ENCODE measurements at places on chromosomes 3 and 15.
A peak's percentile ranks its signal among the peaks of the same experiment; 100 is the strongest.

DNA sequence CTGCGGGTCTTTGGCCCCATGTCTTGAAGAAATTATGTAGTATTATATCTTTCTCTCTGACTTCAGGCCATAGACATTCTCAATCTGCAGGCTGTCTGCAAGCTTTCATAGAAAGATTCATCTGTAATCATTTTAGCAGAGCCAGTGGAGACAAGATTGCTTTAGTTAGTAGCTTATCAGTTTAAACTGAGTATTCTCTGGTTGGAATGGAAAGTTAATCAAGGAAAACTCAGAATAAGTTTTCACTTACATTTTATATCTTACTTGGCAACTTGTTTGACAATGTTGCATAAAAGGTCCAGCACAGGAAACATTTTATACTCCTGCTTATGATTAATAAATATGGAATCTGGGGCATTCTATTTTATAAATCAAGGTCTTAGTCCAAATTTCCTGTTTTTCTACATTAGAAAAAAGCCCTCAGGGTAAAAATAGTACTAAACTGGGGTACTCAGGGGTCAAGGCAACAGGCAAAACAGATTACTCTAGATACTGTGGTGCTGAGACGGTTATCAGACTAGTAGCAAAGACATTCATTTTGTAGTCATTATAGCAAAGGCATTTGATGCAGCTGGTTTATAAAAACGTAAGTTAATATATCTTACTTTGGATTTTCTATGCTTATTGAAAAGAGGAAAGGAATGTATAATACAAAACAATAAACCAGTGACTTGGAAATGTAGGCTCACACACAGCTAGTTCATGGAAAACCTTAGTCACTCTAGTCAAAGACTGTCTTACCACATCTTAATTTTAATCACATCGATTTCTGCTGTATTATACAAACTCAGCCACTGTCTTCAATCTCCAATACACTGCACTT is 45.2 kb upstream of the FILIP1L start:
- DNase-seq = no peak

GRCh38 chr3:175057401-175057800 is 198.3 kb downstream of the NAALADL2 start:
- no peak for DNase-seq

DNA sequence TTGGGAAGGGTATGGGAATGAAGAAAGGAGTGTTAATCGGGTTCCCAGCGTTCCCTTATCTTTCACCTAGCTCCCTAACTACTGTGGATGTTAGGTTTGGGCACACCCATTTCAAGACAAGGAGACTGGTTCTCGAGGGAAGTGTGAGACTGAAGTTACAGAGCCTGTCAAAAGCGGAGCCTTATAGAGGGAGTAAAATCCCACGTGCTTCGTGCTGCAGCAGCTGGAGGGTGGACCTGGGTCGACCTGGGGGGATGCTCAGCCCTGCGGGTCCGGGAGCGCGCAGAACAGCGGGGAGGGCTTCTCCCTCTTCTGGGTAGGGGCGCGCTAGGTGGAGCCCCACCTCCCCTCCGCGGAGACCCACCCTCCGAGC is 314 bp upstream of the TMED3 start:
- DNase-seq = peak; percentile 41

- DNase-seq = no peak
Measured at GRCh38 chr3:20334842-20335241, 148.8 kb upstream of the SGO1 start.

DNA sequence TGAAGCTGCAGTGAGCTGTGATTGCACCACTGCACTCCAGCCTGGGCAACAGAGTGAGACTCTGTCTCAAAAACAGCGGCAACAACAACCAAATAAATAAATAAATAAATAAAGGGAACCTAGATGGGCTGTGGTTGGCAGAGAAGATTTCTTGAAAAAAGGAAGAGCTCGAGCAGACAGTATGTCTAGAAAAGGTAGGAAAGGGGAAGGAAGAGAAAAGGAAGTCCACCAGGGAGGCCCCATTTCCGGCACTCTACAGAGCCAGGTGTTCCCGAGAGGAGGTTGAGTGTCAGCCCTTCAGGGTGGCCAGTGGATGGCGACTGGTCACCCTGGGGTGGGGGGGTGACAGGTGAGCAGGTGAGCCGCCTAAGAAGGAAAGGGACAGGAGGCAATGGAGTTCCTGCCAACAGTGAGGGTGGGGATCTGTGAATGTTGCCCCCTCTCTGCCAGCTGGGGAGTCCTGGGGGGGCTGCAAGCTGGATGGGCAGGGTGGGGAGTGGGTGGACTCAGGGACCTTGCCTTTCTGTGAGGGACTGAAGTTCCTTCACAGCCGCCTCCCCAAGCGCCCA is 14.8 kb downstream of the PAQR5 start:
- DNase-seq = peak; percentile 37

- DNase-seq = no peak
Measured at GRCh38 chr3:33954956-33955355, 156.5 kb downstream of the PDCD6IP start.

- DNase-seq = no peak
Measured at GRCh38 chr3:37703626-37704025, 158.1 kb upstream of the CTDSPL start.

DNA sequence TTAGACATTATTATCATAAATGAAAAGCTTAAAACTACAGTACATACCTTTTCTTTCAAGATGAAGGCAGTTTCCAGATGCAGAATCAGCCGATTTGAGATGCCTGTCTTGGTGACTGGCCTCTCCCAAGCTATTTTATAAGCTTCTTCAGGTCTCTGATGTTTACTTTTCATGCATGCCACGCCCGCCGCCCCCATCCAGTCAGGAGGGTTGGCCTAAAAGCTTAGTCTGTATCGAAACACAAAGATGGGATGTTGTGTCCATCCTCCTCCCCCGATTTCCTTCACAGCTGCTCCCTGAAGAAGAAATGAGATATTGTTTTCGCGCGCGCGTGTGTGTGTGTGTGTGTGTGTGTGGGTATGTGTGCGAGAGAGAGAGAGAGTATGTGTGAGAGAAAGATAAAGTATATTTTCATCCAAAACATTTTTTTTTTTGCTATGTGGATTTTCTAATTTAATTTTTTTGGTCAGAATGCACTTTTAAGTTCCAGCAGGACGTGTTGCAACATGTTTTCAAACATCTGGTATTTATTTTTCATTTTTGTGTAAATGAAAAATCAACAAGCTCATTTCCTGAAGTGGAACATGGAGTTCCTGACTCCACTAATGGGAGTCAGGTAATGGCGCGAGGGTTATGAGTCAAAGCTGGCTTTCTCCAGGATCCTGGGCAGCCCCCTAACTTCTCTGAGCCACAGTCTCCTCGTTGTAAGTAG is at the start of gene APOD:
APOD (minus strand) TSS at position 110 of the 712 bp plus-strand sequence. CDS start 4,479 bp downstream, outside the sequence.
- DNase-seq = no peak

- DNase-seq = peak; percentile 5
Measured at GRCh38 chr15:101723171-101723873, 951 bp downstream of the TARS3 start.

DNA sequence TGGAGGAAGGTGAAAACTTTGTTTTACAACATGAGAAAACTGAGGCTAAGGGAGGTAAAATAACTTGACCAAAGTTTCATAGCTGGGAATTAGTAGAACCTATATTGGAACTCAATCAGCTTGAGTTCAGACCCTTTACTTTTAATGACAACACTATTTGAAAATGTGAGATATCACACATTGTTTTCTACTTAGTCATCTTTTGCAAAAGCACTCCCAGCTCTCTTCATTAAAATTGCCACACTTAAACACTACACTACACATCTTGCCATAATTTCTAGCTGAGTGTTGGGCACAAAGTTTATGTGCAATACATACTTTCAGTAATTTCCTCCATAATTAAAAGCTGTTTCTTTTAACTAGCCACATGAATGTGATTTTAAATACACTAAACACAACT is 230.4 kb upstream of the DCBLD2 start:
- no peak for DNase-seq

DNA sequence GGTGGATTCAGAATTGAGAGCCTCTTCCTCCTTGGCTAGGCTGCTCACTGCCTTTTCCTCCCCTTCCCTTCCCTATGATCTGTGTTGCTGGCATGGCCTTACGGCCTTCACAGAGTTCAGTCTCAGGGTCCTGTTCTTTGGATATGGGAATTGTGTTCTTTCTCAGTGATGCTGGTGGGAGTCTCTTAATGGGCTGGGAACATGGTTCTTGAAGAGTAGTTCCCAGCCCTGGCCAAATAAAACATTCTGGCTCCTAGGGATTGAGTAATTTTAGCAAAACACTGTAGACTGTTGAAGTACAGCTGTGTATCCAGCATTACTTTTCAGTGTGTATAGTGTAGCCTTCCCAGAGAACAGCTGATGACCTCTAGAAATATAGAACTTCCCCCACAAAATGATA is 22.6 kb upstream of the FILIP1L start:
- no peak for DNase-seq

GRCh38 chr3:188557235-188557634 is 403.3 kb downstream of the LPP start:
- DNase-seq = no peak

- no peak for DNase-seq
Measured at GRCh38 chr15:31349233-31350141, 22.9 kb downstream of the KLF13 start.

GRCh38 chr3:38205472-38205805 is 40.1 kb downstream of the OXSR1 start:
- DNase-seq = peak; percentile 12

DNA sequence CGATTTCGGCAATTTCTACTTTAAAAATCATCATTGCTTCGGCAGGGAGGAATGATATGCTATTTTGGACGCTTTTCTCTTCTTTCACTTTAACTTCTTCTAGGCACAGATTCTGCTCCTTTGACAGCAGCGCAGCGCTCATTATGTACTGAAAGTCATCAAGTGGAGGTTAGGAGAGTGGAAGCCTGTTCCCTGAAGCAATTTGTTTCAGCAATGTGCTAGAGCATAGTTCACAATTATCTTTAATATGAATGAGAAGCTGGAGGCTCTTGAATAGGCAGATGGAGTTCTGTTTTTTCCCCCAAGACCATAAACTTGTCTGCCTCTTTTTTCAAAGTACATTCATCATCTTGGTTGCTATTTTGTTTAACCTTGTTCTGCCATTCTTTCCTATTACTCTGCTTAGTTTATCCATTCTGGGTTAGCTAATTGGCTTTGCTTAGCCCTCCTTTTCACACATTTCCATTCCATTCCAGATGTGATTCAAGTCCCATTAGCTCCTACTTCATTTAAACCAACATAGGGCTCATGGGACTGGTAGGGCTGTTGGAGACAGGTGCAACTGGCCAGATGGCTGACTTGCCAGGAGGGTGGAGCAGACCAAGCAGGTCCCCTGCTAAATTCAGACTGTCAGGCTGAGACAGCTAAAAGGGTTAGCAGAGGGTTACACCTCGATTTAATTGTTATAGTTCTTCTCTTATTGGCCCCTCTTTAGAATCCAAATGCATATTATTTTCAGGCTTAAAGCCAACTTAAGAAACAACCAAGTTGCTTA is 534.7 kb upstream of the CBLB start:
- no peak for DNase-seq

- DNase-seq = no peak
Measured at GRCh38 chr3:35921718-35922117, 282.4 kb downstream of the ARPP21 start.

GRCh38 chr3:64936556-64936955 is 248.8 kb upstream of the ADAMTS9 start:
- DNase-seq = no peak

DNA sequence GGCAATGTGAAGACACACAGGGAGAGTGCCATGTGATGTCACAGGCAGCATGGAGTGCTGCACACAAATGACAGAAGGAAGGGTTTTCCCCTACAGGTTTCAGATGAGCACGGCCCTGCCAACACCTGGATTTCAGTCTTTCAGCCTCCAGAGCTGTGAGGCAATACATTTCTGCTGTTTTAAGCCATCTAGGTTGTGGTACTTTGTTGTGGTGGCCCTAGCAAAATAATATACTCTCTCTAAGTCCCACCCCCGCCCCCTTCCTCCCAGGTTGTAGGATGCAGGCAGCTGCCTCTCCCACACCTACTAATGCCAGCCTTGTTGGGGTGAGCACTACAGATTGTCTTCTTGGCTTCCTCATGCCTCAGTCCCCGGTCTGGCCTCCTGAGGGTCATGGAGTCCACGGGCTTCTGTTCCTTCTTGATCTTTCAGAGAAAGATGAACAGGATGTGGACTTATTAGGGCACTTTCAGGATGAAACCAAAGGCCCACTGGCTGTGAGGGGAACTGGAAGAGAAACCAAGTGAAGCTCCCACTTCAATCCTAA is 180.0 kb downstream of the CD47 start:
- no peak for DNase-seq

DNA sequence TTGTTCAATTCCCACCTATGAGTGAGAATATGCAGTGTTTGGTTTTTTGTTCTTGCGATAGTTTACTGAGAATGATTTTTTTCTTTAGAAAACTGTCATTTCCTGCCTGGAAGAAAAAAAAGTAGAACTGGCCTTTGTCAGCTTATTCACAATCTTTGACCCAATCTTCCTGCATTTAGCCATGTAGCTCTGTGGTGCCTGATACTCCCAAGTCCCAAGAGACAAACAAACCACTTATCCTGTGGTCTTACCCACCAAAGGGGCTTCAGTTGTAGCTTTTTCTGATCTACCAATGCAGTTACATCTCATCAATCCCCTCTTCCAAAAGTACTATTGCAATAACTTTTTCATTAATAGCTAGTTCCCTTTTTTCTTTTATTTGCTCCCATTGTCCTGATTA is 444.6 kb downstream of the GRM7 start:
- no peak for DNase-seq

- DNase-seq = no peak
Measured at GRCh38 chr15:81573098-81573746, 199.2 kb upstream of the TMC3 start.

DNA sequence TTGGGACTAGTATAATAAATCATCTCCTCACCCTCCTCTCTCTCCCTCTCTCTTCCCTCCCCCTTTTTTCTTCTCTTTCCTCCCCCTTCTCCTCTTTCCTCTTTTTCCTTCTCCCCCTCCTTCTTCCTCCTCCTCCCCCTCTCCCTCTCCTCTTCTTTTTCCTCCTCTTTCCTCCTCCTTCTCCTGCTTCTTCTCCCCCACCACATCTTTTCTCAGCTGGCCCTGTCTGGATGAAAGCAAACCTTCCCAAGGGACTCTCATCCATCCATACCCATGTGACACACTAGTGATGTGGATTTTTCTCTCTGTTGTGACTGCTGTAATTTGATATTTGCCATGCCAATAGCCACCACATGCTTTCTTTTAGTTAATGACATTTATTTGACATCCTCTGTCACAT is 127.2 kb downstream of the EBLN2 start:
- DNase-seq = no peak

GRCh38 chr3:76841747-76842146 is 198.2 kb upstream of the ROBO2 start:
- no peak for DNase-seq

DNA sequence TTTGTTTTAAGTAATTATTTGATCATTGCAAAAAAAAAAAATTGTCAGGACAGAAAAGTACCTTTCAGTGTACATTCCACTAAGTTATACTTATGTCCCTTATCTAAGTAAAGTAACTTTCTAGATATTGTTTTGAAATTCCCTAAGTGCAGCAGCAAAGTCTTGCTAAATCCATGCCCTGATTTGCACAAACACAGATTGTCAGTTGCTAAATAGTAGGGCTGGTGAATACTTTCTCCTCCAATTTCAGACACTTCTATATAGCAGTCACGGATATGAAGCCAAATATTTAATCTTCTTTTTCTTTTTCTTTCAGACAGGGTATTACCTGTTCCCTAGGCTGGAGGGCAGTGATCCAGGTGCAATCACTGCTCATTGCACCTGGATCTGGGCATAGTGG is 12.9 kb downstream of the LRRC2 start:
- DNase-seq = no peak

GRCh38 chr15:69802432-69802831 is 295.3 kb downstream of the TLE3 start:
- DNase-seq = no peak

GRCh38 chr3:73848173-73848906 is 223.6 kb upstream of the PDZRN3 start:
- no peak for DNase-seq
